Daoy (cell line): ENCODE measurements at places on chromosomes 2 and 18.
A peak's percentile ranks its signal among the peaks of the same experiment; 100 is the strongest.

DNA sequence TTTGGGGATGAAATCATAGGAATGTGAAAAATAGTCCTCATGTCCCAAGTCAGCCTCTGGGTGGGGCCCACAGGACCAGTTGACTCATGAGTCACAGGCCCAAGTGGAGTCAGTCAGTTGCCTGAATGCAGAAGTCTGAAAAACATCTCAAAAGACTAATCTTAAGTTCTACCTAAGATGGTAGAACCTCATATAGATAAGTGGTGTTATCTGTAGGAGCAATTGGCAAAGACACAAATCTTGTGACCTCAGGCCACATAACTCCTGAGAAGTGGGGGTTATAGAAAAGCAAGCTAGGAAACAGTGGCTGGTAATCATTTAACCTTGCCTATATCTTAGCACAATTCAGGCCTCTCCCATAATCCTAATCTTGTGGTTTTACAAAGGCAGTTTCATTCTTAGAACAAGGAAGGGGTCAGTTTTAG, 257.1 kb upstream of the SPOPL start:
- DNase-seq, result peak; percentile 4

DNA sequence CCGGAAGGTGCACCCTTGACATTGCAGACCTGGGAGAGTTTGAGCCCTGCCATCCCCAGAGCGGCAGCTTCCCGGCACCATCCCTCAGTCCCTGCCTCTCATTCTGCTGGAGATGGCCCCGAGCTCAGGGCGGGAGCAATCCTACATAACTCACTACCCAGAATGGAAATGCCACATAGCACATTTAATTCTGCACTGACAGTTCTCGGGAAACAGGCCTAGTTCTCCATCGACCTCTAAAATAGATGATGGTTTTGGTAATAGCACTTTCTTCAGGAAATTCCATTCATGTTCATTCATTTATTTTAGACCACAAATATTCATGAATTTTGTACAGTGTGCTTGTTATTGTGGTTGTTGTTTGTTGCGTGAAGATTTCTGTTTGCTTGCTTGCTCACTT, 92.9 kb upstream of the SLC14A2 start:
- no peak for DNase-seq

DNA sequence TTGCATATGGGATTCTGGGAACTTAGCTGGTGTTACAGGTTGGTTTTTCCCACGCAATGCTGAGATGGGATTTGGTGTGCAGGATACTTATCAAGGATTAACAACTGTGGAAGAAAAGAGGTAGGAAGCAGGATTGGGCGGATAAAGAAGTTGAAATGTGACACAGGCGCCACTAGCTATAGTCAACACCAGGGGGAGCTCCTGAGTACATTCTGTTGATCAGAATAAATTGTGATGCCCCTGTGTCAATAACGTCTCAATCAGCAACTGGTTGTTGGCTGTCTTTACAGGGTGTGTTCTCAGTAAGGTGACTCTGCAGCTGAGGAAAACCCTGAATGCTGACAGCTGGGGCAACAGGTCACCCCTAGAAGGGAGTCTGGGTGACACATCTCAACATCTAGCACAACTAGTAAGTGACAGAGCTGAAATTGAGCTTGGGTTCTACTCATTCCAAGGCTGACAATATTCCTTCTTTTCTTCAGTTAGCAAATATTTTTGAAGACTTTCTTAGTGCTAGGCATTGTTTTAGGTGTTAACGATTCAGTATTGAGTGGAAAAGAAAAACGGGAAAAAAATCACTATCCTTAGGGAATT, 143.0 kb downstream of the ARL6IP6 start:
- peak; percentile 5 for DNase-seq

DNA sequence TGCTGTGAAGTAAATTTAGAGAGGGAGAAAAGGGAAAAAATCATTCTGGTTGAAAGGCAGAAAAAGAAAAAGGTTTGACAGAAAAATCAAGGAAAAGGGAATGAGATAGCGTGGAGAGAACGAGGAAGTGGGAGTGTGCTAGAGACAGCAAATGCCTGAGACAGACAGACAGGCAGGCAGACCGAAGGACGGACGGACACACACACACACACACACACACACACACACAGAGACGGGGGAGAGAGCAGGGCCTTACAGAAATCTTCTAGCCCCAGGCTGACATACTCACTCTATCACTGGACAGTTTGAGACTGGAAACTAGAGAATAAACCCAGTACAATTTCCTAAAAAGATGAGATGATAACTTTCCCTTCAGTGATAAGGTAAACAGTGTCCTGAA, 238.4 kb downstream of the ZNF521 start:
- DNase-seq, result no peak

DNA sequence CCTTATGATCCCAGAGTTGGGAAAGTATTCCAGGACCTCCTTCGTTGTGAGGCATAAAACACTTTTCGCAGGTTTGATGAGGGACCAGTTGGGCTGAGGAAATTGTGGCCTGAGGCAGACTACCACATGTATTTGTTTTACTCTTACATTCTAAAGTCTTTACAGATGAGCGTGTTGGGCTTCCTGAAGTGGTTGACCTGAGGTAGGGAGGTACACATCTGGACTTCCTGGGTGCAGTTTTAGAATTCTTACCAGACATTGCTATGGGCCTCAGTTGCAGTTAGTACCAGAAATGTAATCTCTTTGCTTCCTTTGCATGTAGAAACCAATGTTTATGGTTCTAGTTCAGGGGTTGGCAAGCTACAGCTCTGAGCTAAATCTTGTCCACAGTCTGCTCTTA, 48.7 kb downstream of the COA5 start:
- no peak for DNase-seq

- DNase-seq, result no peak
Measured at GRCh38 chr18:47996091-47996541, 65.7 kb upstream of the SMAD2 start.

- DNase-seq, result no peak
Measured at GRCh38 chr2:12978066-12978835, 261.5 kb downstream of the TRIB2 start.

DNA sequence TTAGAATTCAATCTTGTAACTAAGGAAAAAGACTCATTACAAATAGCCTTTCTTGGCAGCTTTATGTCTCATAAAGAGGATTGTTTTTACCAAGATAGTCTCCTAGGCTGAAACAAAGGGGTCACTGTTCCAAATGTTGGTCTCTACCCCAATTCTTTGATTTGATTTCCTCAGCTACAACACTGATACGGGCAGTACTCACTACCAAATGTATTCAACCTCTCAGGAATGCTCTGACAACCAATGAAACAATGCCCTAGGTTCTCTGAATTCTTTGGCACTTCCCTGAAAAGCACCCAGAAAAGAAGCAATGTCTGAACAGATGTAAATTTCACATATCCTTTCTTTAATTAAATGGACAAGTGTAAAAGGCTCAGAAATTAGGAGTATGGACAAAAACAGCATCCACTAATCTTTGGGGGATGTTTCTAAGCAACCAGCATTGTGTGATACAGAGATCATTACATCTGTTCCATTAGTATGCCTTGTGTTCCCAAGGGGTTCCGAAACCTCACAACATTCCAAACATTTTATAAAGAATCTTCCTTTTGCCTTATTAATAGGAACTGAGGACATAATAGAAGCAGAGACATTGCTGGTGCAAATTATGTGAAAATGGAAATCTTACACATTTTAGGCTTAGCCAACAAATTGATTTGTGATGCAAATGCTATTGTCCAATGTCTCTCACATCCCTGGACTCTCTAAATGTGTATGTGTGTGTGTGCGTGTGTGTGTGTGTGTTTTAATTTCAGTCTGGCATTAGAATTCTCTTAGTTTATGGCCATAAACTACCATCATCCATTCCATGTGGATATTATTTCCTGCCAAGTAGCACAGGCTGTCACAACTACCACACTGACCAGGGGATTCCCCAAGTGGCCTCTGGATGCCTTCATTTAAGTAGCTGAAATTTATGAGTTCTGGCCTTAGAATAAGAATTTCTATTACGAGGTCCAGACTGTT, 276.0 kb downstream of the MTX2 start:
- no peak for DNase-seq

- no peak for DNase-seq
Measured at GRCh38 chr2:127479866-127480743, 46.2 kb downstream of the IWS1 start.

DNA sequence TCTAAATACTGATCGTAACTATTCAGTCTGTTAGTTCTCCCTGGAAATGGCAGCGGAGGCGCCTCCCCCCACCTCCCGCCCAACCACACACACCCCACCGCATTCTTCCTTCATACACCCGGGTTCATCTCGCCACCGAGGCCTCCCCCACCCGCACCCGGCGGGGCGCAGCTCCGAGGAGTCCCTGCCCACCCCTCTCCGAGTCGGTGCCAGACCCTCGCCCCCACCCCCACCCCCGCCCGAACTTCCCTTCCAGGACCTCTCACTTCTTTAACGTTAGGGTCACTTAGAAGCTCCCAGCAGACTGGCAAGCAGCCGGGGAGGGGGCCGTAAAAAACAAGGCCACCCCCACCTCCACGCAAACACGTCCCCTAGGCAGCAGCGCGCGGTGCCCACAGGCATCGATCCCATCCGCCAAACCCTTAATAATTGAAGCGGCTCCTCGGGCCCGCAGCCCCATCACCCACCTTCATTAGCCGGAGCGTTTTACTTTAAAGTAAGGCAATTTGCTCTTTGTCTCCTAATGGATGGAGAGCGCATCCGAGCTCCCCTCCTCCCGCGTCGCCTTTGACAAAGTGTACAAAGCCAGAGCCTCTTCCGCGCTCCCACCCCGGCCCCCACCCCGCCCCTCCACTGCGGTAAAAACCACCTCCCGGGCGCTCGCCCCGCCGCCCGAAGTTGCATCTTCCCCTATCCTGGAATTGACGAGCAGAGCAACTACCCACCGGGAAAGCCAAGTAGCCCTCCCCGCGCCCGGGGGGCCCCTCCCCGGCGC, 624 bp downstream of the ZNF516 start:
- DNase-seq, result peak; percentile 30

DNA sequence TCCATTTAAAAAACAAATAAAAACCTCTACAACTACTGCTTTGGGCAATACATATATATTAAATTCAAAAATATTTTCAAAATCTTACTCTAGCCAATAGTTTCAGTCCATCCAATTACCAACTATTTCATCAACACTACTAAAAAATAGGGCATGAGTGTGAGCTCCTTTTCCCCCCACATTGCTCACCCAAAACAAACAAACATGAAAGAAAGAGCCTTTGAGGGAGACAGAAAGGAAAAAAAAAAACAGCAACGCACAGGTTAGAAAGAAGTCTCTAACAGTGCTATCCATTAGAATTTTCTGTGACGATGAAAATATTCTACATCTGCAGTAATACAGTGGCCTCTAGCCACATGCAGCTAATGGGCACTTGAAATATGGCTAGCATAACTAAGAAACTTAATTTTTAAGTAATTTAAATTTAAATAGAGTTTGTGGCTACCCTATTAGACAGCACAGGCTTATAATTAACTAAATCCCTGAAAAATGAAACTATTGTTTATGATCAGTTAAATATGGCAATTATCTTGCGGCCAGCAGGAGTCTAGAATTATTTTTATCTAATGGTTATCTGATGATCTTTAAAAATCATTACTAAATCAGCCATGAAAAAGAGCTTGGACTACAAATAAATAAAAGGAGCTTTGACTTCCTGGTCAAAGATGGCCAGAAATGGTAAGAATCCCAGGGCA, 59.2 kb downstream of the RBMS1 start:
- DNase-seq, result no peak
